ENCODE measurements at places on chromosomes 12 and 14.

DNA sequence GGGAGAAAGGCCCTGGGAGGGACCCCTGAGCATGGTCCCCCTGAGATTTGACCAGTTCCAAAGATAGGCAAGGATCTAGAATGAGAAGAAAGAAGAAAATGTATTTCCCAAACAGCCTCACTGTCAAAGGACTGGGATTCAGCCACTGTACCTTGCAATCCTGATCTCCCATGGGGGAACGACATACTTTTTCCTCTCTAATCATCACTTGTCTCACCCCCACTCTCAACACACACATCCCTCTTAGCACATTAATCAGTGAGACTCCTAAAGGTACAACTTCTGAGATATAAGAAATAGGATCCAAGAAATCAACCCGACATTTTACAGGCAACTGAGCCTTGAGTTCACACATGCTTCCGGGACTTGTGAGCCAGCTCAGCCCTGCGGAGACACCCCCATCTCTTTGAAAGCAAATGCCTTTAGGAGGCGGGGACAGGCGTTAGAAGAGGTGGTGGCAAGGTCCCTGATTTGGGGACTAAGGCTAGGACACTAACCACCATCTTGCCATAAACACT lies 1.4 kb downstream of the MAP3K9 start:
- peak; percentile 85 for DNase-seq

- DNase-seq, result no peak
These were observed 44.1 kb downstream of the NIN start for GRCh38 chr14:50786751-50787464.

GRCh38 chr14:81533212-81533535 lies 479 bp downstream of the SEL1L start:
- DNase-seq, result no peak

- DNase-seq, result no peak
These were observed 68.2 kb upstream of the MDM1 start for GRCh38 chr12:68400226-68400829.

DNA sequence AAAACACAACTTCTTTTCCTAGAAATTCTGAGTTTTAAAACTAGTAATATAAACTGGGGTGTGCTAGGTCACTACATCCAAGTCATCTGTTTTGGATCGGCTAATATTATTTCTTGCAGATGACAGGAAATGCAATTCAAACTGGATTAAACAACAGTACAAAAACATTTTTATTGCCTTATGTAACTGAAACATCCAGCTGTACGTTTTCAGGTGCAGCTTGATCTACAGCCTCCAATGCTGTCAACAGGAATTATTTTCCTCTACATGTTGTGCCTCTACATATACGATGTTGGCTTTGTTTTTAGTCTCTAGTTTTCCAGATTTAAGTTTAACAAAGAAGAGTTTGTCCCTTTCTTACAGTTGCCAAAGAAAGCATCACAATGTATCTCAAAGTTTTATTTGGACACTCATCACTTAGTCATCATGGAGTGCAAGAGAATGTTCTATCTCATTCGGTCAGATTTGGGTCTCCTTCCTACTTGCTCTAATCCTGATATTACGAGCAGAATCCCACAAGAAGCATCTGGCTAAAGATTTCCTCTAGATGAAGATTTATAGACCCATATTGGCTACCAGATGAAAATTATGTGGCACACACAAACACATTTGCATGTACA lies 326.7 kb downstream of the SLC6A15 start:
- no peak for DNase-seq

- no peak for DNase-seq
These were observed 27.7 kb upstream of the AMIGO2 start for GRCh38 chr12:47107446-47107845.

- no peak for DNase-seq
These were observed 17.5 kb downstream of the ATXN2 start for GRCh38 chr12:111581434-111582132.

GRCh38 chr12:52151837-52152783 lies 39.7 kb downstream of the KRT80 start:
- DNase-seq, result peak; percentile 91

DNA sequence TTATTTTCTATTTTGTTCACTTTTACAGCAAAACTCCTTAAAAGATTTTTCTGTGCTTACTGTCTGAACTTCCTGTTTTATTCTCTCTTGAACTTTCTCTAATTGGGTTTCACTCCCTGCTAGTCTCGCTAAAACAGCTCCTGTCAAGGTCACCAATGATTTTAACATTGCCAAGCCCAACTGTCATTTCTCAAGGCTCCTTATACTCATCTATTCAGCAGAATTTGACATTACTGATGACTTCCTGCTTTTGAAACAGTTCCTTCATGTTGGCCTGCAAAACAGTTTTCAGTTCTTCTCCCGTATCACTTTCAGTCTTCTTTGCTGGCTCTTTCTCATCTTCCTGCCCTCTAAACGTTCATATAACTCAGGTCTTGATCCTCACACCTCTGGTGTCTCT lies 268.5 kb upstream of the USP15 start:
- DNase-seq, result no peak

DNA sequence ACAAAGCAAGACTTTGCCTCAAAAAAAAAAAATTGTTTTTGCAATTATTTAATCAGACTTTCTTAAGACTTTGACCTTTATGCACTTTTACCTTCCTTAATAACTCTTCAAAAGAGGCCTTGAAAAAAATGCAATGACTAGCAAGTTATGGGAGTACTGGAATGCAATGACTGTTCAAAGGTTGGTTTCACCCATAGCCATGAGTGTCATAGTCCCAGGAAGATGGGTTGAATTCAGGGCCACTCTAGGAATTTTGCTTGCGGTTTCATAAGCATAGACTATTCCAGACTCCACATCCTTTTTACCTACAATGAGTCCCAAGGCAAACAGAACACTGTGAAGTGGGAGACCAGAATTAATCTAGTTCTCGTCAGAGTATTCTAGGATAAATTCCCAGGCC lies 29.4 kb upstream of the DENND5B start:
- DNase-seq, result no peak

- no peak for DNase-seq
These were observed 326.2 kb upstream of the NAV3 start for GRCh38 chr12:77504466-77504865.

DNA sequence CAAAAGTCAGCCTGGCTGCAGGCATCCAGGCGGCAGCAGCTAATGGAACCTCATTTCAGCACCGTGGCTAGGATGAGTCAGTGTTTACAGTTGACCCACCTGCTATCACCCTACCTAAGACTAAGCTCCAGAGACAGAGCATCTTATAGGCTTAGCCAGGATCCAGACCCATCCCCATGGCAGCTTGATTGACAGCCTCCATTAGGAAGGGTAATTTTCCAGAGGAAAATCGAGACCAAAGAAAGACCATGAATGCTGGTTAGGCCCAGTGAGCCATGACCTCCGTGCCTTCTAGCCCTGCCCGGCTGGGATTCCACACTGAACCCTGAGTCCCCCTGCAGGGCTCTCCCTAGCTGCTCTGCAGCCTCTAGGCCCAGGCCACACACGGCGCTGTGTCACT lies 38.7 kb downstream of the TUNAR start:
- peak; percentile 79 for DNase-seq

DNA sequence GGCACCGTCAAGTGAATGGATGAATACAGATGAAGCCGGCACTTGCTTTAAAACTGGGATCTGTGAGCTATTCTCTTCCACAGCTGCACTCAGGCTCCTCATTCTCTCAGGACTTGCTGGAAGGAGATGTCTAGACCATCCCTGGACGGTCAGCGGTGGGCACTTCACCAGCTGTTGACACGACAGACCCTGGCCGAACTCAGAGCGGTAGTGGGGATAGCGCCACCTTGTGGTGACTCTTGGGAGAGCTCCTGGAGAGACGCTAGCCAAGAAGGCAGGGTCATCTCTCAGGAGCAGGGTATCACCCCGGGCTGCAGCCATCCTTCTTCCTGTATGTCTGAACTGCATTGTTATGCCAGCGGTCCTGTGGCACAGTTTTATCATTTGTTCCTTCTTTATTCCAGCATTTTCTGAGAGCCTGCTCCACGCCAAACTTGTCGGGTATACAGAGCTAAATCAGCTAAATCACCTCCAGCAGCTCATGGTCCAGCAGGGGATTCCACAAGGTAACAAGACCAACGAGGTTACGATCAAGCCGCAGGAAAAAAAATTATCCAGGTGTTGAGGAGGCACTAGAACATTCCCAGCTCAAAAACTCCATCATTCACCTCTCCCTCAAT lies 10.0 kb downstream of the WNT1 start:
- DNase-seq, result peak; percentile 89

- DNase-seq, result no peak
These were observed 7.5 kb downstream of the PRICKLE1 start for GRCh38 chr12:42582050-42582449.
